Lower lobe of right lung (tissue), 2 donors: ENCODE measurements at places on chromosomes 3 and 15. TPM values are rescaled to one million over a fixed set of nuclear protein-coding genes. Genes with fewer than 3 reads are reported as not detected.

The ARPP21 gene
- total RNA-seq: not detected

The RETNLB gene
- total RNA-seq: not detected

- no peak for DNase-seq
Observed at GRCh38 chr3:47011371-47011770, 31.9 kb downstream of the NBEAL2 start.

GRCh38 chr3:189076449-189076848, 95.3 kb upstream of the TPRG1 start:
- DNase-seq: no peak

DNA sequence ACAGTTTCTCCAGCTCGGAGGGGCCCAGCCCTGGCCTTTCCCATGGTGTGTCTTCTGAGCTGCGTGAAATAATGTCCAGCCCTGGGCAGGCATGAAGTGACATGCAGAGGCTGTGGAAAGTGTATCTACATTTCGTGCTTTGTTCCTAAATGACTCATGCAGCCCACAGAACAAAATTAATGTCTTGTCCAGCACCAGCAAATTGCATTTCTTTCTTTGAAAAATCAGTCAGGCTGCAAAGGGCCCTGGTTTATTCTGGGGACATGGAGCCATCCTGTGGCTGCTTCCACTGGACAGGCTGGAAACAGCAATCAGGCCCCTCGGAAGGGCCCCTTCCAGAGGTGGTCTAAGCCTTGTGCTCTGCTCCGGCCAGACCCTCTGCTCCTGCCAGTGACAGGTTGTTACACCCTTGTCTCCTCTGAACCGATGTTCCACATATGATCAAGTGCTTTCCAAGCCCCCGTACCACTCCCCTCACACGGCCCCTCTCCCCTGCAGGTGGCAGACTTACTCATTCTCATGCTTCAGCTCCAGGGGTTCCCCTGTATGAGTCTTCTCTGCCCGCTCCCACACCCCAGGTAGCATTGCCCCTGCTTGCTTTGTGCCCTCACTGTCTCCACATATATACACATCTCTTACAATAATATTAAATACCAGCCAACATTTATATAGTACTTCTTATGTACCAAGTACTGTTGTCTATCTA, 33.7 kb downstream of the CRYGS start:
- no peak for DNase-seq

DNA sequence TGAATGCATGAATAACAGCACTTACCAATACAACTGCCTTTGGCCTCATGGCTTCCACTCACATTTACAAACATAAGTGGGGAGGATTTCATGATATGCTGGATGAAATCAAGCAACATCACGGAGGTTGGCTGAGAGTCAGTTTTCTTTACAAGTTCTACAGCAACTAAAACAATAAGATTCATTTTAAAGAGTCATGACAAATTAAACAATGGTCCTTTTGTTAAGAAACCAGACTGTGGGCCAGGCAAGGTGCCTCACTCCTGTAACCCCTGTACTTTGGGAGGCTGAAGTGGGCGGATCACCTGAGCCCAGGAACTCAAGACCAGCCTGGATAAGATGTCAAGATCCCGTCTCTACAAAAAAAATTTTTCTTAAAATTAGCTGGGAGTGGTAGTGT, 12.4 kb downstream of the ATR start:
- no peak for DNase-seq
